ENCODE measurements at places on chromosomes 1 and 21. TPM values are rescaled to one million over a fixed set of nuclear protein-coding genes. Genes with fewer than 3 reads are reported as not detected.

- DNase-seq, result no peak
These were observed 13.0 kb upstream of the PADI6 start for GRCh38 chr1:17359031-17359430.

DNA sequence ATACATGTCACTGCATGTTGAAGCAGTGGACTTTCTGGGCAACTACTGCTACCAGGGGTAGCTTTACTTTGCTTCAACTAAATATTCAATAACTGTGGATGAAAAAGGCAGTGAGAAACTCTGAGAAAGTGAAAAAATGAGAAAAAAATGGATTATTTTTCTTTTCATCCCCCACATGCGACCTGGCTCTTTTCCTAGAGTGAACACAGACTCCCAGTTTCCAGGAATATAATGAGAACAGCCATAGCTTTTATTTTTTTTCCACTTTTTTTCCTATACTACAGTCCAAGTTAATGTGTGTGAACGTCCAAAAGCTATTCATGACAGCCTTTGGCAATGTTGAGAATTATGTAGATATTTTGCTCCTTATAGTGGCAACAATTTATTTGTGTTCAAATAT, 230.4 kb downstream of the DNM3 start:
- DNase-seq, result no peak

DNA sequence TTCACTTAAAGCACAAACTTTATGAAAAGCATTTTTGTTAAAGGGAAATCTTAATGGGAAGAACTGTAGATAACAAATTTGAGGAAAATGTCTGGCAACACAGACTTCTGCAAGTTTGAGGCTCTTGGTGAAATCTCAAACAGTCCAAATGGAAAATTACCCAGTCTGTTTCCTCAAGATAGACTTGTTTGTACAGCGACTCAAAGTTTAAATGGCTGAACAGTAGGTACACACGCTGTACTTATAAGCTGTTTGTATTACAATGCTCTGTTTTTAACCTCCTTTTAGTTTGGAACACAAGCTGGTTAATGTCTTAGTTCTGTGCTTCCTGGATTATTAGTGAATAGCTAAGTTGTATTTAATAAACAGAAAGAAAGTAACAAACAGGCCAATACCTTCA, 217.1 kb downstream of the NFIA start:
- no peak for DNase-seq

EXO1 gene
- total RNA-seq, result 8.4 TPM

DNA sequence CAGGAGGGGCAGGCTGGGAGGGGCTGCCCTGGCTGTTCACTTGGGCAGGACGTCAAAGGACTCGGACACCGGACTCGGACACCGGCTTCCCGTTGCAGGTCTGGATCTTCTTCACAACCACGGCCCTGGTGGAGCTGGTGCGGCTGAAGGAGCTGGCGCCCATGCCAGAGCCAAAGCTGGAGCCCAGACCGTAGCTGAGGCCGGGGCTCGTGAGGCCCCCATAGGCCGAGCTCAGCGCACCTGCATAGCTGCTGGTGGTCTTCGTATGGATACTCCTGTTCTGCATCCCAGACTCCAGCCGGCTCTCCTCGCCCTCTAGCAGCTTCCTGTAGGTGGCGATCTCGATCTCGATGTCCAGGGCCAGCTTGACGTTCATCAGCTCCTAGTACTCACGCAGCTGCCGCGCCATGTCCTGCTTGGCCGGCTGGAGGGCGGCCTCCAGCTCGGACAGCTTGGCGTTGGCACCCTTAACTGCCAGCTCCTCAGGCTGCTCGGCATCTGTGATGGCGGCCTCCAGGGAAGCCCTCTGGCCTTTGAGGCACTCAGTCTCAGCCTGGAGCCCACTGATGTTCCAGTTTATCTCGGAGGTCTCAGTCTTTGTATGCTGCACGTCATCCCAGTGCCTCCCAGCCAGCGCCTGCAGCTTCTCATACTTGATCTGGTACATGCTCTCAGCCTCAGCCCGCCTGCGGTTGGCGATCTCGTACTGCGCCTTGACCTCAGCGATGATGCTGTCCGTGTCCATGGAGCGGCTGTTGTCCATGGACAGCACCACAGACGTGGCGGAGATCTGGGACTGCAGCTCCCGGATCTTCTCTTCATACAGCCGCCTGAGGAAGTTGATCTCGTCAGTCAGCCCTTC, 15.1 kb upstream of the KLF17 start:
- peak; percentile 54 for DNase-seq

FAM3B gene
- total RNA-seq, result 4.9 TPM

DNA sequence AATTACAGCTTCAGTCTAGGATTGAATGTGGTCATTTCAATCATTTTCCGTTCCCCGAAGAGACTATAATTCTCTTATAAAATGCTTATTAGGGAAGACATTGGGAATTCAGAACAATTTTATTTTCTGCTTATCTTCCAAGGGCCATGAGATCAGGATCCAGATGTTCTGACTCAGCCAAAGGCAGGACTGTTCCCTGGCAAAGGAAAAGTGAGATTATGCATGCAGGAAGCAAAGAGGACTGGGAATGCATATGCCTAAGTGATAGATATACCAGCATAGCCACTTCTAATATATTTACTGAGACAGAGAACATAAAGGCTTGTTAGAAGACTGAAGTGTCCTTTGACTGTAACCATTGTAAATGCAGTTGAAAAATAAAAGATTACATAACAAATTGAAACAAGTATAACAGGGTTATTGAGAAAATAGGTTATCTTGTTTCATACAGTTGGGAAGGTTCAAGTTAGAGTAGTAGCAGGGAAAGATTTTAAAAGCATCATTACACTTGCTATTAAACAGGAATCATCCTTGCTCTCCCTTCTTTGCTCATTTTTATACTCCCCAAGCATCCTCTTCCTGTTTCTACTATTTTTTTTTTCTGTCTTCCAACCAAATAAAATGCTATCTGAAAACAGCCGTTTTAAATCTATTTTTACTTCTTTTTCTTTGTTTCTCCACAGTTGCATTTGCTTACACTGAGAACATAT, 439.6 kb upstream of the ADAMTS5 start:
- DNase-seq, result no peak

- DNase-seq, result no peak
These were observed 101.7 kb downstream of the PHTF1 start for GRCh38 chr1:113657556-113658063.

USP33 gene
- 75.2 TPM for total RNA-seq

TCHH gene
- total RNA-seq, result 2.9 TPM

- no peak for DNase-seq
These were observed 18.4 kb upstream of the DNASE2B start for GRCh38 chr1:84379917-84380180.

DNA sequence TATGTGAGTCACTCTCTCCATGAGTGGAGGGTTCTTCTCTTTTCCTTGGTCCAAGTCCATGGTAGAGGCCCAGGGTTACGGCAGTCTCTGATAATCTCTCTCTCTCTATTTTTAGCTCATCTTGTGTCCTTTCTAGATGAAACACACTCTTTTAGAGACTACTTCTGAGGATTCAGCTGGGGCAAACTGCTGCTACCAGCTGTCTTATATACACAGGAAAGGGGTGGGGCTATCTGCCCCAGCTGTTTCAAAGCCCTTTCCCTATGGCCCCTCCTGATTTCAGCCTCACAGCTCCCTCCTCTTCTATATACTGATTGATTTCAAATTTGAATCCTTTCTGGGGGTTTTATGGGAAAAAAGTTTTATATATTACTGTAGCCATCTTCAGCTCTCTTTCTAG, 324.8 kb downstream of the RWDD3 start:
- no peak for DNase-seq

GRCh38 chr1:160053548-160054365, 16.2 kb downstream of the KCNJ10 start:
- DNase-seq, result no peak

GRCh38 chr1:229092377-229093237, 178.3 kb upstream of the RAB4A start:
- no peak for DNase-seq

PGLYRP3 gene
- not detected for total RNA-seq

GRCh38 chr1:66211521-66211920, 322.4 kb upstream of the SGIP1 start:
- no peak for DNase-seq

DNA sequence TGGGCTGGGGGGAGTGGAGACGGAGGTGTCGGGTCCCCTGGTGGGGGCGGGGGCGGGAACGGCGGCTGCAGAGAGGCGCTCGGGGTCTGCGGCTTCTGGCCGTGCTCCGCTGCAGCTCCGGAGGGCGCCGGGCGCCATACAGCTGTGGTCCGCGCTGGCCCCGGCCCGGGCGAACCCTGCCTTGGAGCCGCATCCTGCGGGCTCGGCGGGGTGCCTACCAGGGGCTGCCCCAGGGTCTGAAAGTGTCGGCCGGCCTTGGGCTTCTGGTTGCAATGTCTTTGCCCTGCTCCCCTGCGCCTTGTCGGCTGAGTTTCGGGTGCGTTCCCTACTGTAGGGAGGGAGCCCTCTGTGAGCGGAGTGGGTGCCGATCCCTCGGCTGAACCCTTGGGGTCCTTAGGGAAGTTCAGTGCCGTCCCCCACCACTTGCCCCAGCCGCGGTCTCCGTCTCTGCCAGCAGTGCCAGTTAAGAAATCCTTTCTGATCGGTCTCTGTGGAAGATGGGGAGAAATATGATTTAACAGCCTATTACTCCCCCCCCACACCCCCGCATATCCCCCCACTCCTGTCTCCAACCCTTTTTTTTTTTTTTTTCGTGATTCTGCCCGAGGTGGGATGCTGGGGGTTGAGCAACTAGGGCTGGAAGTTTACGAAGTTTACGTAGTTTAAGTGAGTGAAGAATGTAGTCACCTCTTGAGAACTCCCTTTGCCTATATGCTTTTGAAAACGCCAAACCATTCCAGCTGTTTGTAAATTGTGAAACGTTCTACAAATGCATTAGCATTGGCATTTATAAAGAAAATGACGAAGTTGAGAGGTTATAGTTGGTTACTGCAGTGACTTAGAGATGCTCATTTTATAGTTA, 588 bp downstream of the NEXN start:
- peak; percentile 37 for DNase-seq

DNA sequence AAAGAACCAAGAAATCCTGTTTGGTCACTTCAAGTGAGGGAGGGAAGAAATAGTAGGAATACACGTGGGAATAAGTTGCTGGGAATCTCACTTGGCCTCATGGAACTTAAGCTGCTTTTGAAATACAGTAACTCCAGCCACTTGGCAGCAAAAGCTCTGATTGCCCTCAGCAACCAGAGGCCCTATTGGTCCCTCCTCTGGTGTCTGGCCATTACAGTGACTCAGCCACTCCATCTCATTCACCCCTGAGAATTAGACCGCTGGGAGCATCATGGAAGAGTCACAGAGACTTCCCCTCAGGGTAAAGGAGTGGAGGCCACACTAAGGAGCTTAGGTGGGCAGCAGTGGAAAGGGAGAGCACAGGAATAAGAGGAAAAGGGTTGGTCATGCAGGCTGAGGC, 99.6 kb downstream of the ELAVL4 start:
- DNase-seq, result no peak

DNA sequence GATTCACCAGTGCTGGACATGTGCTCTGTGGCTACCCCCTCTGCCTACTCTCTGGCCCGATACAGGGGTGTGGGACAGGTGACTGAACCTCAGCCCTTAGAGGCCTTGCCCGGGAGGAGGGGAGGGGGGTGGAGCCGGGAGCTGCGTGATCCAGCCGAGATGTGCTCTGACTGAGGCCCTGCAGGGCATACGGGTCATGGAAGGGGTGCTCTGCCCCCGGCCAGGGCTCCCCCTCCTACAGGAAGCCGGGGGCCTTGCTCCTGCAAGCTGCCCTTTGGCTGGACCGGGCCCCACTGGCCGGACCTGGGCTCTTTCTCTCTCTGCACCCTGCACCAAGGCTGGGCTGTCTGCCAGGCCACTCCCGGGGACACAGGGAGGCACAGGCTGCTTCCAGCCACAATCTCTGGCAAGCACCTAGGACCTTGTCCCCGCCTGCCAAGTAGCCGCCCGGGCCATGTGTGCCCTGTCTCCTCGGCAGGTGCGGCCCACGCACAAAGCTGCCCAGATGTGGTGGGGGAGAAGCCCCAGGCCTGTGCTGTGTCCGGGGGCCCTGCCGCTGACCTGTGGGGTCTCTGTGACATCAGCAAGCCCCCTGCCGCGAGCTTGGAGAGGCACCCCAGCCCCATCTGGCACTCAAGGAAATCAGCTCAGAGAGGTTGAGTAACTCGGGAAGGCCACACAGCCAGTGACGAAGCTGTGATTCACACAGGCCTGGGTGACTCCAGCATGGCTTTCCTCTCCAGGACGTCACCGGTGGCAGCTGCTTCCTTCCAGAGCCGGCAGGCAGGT, 1.5 kb downstream of the SCNN1D start:
- peak; percentile 88 for DNase-seq

DNA sequence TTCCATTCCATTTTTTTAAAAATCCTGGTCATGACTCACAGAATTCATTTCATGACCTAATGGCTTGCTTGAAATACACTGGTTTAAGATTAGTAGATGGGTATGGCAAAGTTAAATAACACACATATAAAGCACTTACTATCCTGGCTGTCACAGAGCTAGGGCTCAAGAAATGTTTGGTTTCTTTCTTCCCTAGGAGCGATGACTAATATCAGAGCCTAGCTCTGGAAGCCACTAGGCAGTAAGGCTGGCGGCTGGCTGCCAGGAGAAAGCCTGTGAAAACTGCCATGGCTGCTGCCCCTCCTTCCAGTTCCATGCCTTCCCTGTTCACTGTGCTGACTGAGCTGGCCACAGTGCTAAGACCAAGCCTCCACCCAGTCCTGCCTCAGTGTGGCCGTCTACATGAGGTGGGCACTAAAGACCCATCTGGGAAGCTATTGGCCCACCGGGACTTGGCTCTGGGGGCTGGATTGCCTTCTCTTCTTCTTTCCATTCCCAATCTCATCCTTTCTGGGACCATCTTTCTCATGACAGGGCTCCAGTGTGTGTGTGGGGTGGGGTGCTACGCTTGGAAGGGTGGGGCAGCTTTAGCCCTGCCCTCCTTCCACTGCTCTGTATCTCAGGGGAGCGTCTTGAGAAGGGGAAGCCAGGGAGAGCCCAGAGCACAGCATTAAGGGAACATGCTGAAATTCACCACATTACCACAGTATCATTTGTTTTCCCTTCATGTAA, 10.8 kb upstream of the ASCL5 start:
- DNase-seq, result peak; percentile 36

KLF18 gene
- 0.81 TPM for total RNA-seq

IGFN1 gene
- 12.5 TPM for total RNA-seq
